ENCODE measurements at places on chromosomes 16 and 17.

DNA sequence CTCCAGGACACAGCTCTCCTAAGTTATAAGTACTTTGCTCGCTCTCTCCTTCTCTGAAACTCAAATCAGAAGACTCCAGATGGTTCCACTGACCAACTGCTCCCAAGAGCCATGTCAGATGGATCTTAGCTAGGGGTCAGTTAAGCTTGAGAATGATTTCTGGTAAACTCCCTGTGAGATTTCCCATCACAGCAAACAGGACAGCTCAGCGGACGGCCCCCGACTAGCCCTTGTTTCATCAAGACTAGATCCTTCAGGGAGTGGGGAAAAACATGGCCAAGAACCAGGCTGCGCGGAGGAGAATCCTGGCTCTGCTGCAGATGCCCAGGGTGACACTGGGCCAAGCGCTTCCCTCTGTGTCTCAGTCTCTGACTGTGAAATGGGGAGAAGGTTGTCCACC, 159.8 kb downstream of the C16orf78 start:
- no peak for DNase-seq

DNA sequence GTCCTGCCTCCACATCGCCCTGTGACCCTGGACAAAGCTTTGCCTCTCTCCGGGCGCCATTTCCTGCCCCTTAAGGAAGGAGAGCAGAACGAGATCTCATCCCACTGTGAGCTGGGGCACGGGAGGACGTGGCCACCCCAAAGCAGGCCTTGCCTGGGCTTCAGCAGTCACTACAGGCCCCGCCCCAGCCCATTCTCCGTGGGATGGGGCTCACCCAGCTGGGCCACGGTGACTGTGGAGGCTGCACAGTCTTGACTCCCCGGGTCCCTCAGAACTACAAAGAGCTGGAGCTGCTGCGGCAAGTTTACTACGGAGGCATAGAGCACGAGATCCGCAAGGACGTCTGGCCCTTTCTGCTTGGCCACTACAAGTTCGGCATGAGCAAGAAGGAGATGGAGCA, 28.2 kb downstream of the MNT start:
- DNase-seq: no peak

- DNase-seq: no peak
These were observed 24.9 kb downstream of the USP36 start for GRCh38 chr17:78815696-78816095.

- DNase-seq: no peak
These were observed 217.8 kb downstream of the GRIN2A start for GRCh38 chr16:9964426-9964825.

GRCh38 chr16:566475-567372, at the start of gene NHLRC4:
NHLRC4 (plus strand) TSS chr16:567005; CDS start chr16:568048, 1,043 bp downstream.
- peak; percentile 58 for DNase-seq

GRCh38 chr16:31361201-31362110, 6.5 kb downstream of the ITGAX start:
- no peak for DNase-seq

DNA sequence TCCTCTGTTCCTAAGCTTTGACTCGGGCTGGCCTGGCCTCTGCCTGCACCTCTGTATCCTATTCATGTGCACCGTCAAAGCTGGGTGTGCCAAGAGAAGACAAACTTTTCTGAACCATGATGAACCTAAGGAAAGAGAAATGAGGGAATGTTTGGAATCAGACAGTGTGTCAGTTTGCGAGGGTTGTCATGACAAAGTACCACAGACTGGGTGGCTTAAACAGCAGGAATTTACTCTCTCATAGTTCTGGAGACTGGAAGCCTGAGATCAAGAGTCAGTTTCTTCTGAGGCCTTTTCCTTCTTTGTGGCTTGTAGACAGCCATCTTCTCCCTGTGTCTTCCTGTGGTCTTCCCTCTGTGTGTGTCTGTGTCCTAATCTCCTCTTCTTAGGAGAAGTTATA, 129.0 kb downstream of the KATNIP start:
- no peak for DNase-seq

- DNase-seq: no peak
These were observed 13.6 kb downstream of the HEATR6 start for GRCh38 chr17:60065136-60065535.
